ENCODE measurements at places on chromosomes 1 and 21.

DNA sequence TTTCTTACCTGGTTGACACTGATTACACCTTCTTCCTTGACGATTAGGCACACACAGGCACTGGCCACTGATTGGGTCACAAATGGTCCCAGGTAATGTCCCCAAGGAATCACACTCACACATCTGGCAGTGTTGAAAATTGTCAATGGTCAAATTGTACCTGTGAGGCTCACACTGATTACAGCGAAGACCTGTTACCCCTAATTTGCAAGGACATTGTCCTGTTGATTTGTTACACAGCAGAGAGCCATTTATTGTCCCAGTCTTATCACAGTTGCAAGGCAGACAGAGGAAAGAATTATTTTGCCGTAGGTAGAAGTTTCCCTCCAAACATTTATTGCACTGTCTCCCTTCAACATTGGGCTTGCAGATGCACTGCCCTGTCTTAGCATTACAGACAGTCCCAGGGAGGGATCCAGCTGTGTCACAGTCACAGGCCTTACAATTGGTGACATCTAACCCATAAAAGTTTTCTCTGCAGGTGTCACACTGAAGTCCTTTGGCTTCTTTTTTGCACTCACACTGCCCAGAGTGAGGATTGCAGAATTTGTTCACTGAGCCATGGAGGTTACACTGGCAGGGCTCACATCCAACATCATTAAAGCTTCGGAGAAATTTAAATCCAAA is 176.6 kb downstream of the USH2A start:
- DNase-seq = no peak

DNA sequence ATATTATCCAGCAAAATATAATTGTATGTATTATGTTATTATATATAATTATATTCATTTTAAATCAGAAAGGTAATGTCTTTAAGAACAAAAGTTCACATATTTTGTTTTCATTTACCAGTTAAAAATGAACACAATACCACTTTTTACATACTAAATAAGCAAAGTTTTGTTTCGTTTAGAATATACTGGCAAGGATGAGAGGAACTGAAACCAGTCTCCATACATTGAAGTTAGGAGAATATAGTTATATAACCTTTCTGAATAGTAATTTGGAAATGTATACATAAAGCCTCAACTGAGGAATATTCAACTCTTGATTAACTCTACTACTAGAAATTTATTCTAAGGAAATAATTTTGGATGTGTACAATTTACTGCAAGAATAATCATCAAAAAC is 110.5 kb downstream of the ZNF644 start:
- no peak for DNase-seq

GRCh38 chr21:32186804-32187203 is 92.0 kb downstream of the MIS18A start:
- DNase-seq = no peak

GRCh38 chr1:228979774-228980173 is 244.5 kb downstream of the RHOU start:
- no peak for DNase-seq

GRCh38 chr21:26210614-26211013 is 40.0 kb upstream of the APP start:
- DNase-seq = no peak

DNA sequence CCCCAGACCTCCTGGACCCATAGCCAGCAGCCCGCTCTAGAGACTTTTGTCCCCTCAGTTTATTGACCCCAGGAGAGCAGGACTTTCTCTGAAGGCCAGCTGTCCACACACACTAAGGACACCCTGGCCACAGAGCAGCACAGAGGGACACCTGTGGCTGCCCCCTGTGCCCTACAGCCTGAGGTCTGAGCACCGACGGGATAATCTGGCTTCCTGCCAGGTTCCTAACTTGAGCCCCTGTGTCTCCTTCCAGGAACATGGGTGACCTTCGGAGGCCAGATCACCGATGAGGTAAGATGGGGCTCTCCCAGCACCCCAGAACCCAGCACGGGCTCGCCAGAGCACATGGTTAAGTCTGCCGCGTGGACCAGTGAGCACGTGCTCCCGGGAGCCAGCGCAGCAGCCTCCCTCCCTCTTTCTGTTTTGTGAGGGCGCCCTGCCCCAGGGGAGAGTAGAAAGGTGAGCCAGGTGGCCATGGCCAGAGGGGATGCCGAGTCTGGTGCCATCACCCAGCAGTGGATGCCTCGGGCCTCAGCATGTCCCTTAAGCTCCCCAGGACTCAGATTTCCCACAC is 27.9 kb downstream of the KCNAB2 start:
- DNase-seq = no peak

DNA sequence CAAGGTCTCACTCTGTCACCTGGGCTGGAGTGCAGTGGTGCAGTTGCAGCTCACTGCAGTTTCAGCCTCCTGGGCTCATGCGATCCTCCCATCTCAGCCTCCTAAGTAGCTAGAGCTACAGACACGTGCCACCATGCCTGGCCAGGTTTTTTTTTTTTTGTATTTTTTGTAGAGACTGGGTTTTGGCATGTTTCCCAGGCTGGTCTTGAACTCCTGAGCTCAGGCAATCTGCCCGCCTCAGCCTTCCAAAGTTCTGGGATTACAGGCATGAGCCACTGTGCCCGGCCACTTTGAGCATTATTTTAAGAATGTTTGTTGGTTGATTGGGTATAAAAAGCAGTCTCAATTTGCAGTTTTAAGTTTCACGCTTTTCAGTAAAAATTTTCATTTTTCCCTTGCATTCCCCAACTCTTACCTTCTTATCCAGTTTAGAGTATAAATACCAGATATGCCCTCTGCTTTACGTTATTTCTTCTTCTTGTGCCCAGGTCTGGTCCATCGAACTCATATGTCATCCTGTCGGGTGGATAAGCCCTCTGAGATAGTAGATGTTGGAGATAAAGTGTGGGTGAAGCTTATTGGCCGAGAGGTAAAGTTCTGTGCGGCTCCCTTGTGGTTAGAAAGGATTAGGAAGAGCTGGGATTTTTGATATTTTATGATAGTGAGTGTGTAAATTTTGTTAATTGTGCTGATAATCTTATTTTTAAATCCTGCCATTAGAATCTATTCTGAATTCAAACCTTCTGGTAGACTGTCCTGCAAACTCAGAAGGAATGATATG is 36.0 kb downstream of the FABP3 start:
- no peak for DNase-seq

- no peak for DNase-seq
Observed at GRCh38 chr1:158191299-158191698, 10.6 kb downstream of the CD1D start.

DNA sequence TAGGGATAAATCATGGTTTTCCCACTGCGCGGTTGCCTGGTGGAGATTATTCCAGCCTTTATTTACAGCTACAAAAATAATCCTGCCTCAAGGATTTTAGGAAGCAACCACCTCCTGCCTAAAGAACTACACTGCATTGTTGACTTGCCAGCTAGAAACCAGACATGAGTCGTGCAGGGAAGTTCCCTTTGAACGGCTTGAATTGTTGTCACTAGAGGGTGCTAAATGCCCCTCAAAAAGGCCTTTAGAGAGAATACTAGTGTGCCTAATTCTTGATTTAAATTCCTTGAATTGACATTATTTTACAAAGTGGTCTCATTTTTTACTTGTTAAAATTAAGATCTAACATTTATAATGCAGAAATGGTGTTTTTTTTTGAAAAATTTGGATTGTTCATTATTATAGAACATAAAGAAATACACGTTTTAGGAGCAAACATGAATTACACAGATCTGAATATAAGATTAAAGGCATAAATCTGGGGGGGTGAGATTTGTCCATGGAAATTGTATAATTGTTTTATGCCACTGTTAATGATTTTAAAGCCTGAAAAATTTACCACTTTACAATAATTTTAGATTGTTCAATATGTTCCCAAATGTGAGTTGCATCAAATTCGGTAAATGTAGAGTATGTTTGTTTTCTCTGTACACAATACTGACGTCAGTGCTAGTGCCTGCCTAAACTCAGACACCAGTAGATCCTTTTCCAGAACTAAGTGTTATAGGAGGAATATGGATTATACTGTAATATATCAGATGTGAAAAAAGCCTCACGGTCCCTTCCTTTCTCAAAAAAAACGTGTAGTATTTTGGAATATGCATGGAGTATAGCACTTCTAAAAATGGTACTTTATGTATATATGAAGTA is 7.6 kb upstream of the ERG start:
- peak; percentile 81 for DNase-seq

Measured in SHP77 treated with DMSO at 0.1 percent for 48 hours (cell line).